ENCODE measurements at places on chromosomes 13 and 19.

DNA sequence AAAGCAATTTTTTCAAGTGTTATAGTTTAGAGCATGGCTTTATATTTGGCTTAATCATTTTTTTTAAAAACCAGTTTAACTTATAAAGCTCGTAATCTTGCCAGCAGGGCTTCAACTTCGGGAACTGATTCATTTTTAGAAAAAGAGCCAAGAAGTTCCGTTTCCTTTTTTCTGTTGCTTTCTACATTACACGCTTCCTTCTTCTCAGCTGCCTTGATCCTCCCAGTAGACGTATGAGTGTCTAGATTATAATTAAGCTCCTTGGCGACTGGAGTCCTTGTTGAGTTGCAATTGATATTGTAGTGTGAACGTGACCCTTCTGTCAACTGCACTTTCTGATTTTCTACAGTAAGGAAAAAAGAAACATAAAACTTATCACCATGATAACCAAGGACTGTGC, 497.2 kb downstream of the DIAPH3 start:
- DNase-seq, result no peak

- DNase-seq, result no peak
Measured at GRCh38 chr13:47955836-47956235, 45.2 kb downstream of the SUCLA2 start.

DNA sequence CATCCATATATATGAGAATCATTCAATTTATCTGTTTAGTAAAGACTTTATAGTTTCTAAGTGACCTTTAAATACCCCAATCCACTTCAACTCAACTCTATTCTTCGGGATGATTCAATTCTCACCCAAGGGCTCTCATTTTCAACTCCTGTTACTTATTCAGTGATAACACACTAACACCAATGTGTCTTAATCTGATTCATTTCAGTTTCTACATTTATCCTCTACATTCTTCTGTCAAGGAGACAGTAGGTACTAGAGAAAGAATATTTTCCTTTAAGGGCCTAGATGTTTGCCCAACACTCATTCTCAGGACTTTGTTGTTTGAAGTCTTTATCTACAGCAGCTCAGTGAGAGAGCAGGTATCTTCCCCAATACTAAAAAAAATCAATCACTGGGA, 7.1 kb downstream of the ARGLU1 start:
- no peak for DNase-seq

DNA sequence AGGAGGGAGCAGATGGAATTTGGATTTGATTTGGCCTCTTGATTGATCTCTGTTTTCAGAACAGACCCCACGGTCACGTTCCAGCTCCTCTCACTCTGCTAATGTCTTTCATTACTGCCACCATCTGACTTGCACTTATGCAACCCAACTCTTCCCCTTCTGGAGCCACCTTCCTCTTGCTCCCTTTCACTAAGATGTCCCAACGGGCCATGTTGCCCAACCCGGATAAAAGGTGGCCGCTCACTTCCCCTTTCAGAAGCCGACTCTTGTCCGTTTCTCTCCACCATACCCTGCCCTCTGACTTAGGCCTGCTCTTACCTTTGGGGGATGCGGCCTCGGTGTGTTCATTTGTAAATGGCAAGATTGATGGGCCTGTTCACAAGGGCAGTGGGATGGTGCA, 27.4 kb upstream of the CYP4F8 start:
- no peak for DNase-seq

GRCh38 chr13:108214441-108215271, 680 bp downstream of the LIG4 start:
- DNase-seq, result no peak

DNA sequence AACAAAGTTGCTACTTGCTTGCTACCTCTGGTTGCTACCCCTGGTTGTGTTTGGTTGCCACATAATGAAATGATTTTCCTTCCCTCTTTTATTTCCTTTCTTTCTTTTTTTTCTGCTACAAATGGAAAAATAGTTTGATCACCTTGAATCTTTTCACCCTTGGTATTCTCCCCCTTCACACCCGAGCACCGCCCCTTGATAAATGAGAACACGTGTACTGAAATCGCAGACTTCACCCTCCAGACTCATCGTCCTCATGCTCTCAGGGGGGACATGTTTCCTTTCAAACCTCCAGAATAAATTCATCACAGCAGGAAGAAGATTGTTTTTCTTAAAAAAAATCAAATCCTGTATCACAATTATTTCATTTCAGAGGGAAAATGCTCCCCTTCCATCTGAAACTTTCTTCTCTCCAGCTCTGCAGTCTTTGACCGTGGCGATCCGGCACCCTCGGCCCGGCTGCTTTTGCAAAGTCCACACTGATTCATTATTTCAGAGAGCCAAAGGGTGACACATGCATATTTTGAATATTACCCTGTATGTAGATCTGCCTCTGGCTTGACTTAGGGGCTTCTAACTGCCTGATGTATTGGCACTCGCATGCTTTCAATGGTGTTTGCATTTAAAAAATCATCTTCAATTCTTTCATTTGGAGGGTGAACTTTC, 222.6 kb upstream of the MAB21L1 start:
- no peak for DNase-seq

DNA sequence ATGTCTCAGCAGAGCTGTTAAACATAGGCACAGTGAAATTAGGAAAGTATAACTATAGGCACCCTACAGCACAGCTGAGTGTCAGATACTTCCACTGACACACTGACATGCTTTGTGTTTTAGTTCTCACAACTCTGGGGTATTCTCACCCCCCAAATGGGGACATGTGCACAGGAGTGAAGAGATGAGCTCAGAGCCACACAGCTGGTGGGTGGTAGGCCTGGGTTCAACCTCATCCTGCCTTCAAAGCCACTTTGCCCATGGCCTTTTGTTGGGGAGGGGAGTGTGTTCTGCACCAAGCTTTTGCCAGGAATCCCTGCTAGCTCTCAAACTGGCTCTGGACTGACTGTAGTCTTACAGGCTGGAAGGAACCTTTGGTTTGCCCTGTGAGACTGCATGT, 1.7 kb upstream of the SLC35E1 start:
- DNase-seq, result no peak

- DNase-seq, result no peak
Measured at GRCh38 chr13:91154558-91155353, 192.7 kb upstream of the MIR17HG start.

- DNase-seq, result no peak
Measured at GRCh38 chr13:108895220-108895704, 265.9 kb downstream of the MYO16 start.

DNA sequence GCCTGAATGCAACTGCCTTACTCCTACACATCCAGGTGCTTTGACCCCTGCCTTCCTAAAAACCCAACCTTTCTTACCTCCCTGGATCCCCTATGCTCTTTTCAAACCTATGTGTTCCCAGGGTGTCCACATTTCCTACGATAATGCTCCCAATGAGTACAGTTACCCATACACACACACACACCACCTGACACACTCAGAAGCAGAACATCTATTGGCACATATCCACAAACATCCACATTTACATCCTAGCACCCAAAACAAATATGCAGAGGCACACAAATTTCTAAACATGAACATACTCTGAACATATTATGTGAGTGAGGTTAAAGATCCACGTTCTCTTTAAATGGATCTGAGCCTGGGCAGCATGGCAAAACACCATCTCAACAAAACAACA, 22.4 kb upstream of the PLAUR start:
- DNase-seq, result no peak

GRCh38 chr19:10936661-10937084, 8.1 kb downstream of the TIMM29 start:
- no peak for DNase-seq

DNA sequence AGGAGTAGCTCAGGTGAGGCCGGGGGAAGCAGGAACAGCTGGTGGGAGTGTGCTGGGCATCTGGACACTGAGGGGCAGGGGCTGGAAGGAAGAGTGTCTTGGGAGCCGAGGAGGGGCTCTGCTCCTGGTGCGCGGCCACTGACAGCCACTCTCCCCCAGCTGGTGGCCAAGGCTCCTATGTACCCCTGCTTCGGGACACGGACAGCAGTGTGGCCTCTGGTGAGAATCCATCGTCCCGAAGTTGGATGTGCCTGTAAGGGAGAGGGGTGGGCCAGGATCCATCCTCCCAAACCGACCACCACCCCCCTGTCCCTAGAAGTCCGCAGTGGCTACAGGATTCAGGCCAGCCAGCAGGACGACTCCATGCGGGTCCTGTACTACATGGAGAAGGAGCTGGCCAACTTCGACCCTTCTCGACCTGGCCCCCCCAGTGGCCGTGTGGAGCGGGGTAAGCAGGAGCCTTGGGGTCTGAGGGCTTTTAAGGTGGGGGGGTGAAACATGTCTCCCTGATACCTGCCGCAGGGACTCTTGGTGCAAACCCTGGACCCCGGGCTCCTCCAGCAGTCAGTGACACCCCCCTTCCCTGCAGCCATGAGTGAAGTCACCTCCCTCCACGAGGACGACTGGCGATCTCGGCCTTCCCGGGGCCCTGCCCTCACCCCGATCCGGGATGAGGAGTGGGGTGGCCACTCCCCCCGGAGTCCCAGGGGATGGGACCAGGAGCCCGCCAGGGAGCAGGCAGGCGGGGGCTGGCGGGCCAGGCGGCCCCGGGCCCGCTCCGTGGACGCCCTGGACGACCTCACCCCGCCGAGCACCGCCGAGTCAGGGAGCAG, 2.0 kb upstream of the USF2 start:
- no peak for DNase-seq

GRCh38 chr19:17848595-17849292, 962 bp upstream of the JAK3 start:
- no peak for DNase-seq

GRCh38 chr13:53907891-53908290, 879.3 kb downstream of the OLFM4 start:
- DNase-seq, result no peak

- DNase-seq, result no peak
Measured at GRCh38 chr19:27872370-27872769, 1340.6 kb downstream of the UQCRFS1 start.

DNA sequence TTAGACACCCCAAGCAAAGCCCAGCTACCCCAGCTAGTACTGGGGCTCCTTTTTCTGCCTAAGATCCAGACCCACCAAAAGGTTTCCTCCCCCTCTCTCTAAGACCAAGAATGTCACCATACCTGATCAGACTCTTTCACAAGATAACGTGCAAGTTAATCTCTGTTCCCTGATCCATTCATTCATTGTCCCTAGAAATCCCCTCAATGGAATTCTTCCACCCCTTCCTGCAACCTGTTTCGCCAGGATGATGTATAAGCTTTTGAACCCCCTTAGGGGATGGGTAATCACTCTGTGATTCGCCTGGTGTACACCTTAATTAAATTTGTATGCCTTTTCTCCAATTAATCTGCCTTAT, 17.3 kb upstream of the CLN5 start:
- no peak for DNase-seq

- DNase-seq, result no peak
Measured at GRCh38 chr19:44430956-44431355, 17.3 kb downstream of the ZNF229 start.

- peak; percentile 37 for DNase-seq
Measured at GRCh38 chr19:5349041-5349440, 8.4 kb upstream of the PTPRS start.

- no peak for DNase-seq
Measured at GRCh38 chr19:29411113-29411581, 114.6 kb upstream of the VSTM2B start.

DNA sequence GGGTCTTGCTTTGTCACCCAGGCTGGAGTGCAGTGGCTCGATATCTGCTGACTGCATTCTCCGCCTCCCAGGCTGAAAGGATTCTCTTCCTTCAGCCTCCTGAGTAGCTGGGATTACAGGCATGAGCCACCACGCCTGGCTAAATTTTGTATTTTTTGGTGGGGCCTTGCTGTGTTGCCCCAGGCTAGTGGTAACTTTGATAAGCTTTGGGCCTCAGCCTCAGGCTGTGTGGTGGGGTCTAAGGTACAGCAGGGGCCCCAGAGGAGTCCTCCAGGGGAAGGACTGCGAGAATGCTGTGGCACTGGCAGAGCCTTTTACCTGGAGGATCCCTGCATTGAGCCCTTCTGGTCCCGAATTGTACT, 7.2 kb downstream of the DOT1L start:
- DNase-seq, result no peak

GRCh38 chr13:110227864-110228643, 78.9 kb downstream of the COL4A1 start:
- no peak for DNase-seq

DNA sequence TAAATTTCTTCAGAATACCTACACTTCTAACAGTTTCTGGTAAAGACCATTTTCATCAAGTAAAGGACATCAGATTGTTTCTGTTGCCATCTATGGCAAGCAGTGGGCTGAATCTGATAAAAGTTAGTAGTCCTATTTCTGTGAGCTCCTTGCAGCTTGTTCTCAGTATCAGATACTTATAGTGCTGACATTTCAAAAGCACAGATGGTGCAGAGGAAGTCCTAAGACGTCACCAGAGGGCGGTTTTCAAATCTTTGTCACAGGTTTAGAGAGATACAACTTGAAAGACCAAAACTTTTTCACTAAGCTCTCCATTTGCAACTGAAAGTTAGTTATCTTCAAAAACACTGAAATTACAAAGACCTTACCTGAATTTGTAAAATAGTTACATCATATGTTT, 719.8 kb downstream of the SLITRK1 start:
- DNase-seq, result peak; percentile 7
